ENCODE measurements at places on chromosomes 11 and 22.

GRCh38 chr11:45423475-45424120, 137.5 kb upstream of the SYT13 start:
- no peak for DNase-seq

DNA sequence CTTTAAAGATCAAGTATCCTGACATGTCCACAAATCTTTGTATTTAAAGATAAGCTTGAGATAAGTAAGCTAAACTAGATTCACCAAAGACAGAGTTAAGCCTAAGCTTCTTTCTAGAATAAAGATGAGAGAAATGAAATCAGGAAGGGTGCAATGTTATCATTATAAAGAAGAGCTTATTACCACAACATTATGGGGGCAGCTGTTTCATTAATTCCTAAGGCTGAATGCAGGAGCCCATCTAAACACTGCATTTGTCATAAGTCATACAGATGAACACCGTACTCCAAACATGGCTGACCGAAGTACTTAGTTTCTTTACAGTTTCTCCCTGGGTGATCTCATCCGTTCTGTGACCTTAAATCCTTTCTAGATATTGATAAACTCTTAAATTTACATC, 16.3 kb downstream of the FDX1 start:
- no peak for DNase-seq

GRCh38 chr22:49297286-49297870, 530.3 kb downstream of the BRD1 start:
- no peak for DNase-seq

GRCh38 chr22:31768422-31769059, 14.7 kb downstream of the DEPDC5 start:
- DNase-seq, result no peak

GRCh38 chr22:43526117-43526655, 114.4 kb downstream of the MPPED1 start:
- no peak for DNase-seq

GRCh38 chr11:72618803-72619202, 55.4 kb downstream of the PDE2A start:
- DNase-seq, result no peak

DNA sequence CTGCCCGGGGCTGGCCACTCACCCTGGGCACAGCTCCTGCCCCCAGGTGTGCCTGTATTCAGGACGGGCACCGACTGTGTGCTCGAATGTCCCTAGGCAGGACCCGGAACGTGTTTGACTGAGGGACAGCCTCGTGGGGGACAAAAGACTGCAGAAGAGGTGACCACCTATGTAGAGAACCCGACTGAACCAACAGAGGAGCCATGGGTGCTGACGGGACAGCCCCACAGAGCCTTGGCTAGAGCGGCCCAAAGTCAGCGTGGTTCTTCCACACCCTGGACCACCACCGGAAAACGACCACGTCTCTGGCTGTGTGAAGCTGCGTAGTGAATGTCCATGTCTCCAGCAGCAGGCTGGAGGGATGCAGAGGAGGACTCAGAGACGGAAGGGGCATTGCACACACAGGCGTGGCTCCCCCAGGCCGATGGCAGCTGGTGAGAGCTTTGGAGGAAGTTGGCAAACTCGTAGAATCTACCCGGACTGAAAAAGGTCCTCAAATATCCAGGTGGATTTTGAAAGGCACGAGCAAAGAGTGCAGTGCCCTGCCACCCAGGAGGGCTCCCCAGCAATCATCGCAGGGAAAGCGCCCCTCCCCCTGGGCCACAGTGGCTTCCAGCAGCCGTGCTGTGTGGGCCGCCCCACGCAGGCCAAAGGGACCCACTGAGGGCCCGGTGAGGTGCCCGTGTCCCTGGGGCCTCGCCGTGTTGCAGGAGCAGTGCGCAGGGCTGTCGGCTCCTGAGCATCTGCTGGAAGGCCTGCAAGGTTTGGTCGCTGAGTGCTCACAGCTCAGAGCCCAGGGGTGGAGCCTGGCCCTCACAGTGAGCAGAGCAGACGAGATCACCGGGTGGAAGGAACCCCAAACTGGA, 17.5 kb upstream of the MUC5B start:
- no peak for DNase-seq

DNA sequence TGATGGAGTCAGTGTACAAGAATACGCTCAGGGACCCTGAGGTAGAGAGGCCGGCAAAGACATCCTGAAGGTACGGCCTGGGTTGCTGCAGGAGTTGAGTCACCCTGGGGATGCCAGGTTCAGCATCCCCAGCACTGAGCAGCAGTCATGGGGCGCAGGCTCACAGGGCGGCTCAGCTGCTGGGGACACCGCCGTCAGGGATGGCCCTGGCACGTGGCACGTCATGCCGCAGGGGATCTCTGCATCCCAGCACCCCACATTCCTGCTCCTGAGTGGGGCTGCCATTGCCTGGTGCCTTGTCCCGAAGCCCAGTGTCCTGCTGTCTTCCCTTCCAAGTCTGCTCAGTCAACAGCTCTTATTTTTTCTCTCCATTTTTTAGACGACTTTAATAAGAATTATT, 168.7 kb upstream of the NTM start:
- no peak for DNase-seq

GRCh38 chr11:10891151-10891720, 33.4 kb upstream of the ZBED5 start:
- DNase-seq, result no peak

DNA sequence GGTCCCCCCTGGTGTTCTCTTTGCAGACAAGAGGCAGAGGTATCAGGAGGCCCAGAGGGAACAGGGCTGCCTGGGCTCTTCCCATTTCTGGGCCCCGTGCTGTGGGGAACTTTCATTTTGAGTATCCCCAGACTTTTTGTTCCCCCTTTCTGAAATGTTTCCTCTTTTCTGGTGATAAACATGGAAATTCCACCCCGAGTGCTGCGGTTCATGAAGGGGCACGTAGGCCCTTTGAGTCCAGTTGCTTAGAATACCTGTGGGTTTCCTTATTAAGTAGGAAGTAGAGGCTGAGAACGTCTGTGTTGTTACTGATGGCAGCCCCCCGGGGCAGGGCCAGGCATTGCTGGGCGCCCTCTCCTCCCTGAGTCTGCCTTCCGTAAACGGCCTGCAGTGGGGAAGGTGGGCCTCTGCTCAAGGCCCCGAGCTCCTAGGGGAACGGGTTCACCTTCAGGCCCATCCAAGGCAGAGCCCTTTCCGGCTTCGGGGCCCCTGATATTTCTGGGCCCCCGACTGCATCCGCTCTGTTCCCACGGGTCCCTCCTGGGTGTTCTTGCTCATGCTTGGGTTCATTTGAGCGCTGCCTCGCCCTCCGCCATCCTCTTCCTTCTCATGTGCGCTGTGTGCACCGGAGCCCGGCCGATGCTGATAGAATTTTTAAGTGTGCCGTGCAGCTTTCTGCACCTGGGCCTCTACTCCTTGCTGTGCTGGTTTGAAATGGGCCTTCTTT, 12.0 kb downstream of the TBC1D22A start:
- DNase-seq, result peak; percentile 46

DNA sequence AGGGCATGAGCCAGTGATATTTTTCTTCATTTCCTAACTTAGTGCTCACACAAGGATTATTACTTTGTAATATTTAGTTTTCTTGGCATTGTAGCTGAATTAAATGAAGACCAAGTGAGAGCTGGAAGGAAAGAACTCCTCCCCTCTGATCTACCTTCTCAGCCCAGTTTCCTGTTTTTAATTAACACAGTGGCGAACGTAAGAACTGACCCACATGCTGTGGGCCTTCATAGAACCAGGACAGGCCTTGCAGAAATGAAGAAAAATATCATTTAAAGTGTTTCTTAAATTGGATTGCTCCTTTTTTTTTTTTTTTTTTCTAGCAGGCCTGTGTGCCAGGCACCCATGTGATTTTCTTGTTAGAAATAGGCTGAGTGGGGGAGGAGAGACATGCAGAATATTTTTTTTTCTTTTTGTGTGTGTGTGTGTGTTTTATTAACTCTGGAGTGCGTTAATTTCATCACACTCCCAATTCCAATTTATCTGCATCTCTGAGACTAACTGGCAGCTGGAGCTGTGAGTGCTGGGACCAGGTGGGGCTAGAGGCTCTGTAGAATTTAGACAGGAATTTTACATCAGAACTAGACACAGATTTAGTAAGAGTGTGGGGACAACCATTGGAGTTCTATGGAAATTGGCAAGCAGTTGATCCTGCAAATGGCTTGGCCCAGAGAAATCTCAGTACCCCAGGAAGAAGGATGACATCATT, 320.5 kb downstream of the DDX10 start:
- no peak for DNase-seq

DNA sequence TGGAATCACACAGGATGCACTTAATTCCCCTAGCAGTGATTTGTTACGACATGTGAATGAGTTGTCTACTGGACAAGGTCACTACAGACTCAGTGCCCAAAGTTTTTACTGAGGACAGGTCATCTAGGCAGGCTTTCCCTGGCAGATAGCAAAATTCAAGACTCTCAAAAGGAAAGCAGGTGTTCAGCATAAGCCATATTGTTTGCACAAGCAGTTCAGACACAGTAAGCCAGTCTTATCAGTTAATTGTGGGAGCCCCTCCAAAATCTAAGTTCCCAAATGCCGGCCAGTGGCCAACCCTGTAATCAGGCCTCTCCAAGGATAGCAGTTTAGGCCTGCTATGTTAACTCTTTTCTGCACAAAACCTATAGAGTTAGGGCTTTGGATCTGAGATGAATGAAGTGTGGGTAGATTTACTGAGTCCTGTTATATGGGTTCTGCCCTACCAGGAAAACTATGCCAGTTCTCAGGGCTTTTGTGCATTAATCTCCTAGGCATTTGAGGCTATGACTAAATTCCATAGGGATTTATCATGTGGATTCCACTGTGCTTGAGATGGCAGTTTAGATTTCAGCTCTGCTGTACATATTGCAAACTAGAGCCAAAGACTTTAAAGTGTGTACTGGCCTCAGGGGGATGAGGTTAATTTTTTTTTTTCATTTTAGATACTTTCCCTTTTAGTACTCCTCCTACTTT, 4.8 kb upstream of the ARHGEF12 start:
- DNase-seq, result no peak

- no peak for DNase-seq
Measured at GRCh38 chr11:125157953-125158680, 6.4 kb upstream of the PKNOX2 start.

GRCh38 chr11:37171451-37171850, 573.4 kb upstream of the RAG2 start:
- no peak for DNase-seq

GRCh38 chr11:28284196-28284595, 176.0 kb downstream of the METTL15 start:
- DNase-seq, result no peak

DNA sequence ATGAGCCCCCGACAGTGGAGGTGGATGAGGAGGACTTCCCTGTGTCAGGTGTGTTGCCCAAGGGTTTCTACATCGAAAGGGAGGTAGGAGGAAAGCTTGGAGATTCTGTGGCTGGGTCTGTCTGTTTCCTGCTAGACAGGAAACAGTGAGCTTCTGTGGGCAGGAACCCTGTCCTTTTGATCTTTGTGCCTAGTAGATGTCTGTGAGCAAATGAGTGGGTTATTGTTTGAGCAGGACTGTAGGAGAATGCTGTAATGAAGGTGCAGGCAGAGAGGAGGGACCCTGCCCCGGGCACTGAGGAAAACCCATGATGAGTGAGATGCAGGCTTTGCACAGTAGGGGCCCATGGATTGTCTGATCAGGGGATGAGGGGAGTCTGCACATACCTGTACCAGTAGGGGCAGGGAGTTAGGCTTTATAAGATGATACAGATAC, 14.0 kb downstream of the USP35 start:
- DNase-seq, result no peak

DNA sequence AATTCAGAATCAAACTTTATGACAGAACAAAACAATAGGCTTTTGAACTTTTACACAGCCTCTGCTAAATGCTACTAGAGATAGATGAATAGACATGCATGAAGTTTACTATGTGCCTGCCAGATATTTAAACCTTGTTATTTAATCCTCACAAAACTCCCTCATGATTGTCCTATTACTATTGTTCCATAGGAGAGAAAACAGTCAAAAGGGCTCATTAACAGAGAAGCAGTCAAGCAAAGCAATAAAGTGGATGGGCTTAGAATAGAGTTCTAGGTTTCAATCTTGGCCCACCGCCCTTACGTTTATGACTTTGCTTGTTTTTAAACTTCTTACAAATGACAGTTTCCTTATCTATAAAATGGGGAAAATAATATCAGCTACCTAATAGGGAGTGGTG, 12.9 kb downstream of the CWC15 start:
- DNase-seq, result no peak

DNA sequence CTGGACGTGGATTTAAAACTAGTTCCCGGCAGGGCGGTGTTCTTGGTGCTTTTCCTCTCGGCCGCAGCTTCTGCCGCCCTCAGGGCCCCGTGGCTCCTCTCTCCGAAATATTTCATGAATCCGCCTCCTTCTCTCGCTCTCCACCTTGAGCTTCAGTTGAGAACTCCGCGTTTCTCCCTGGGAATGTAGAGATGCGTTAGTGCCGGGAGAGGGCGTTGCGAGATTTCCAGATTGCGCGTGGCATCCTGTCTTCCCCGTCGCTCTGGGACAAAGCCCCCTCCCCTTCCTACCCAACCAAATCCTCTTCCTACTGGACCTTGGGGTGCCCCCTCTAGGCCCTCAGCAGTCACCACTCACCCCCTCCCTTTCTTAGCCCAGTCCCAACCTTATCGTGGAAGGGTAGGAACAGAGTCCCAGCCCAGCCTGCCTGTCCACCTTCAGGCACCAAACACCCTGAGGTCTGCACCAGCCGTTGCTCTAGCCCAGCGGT, 15.5 kb upstream of the RAC2 start:
- no peak for DNase-seq

GRCh38 chr11:34825670-34826383, 90.4 kb downstream of the APIP start:
- no peak for DNase-seq

DNA sequence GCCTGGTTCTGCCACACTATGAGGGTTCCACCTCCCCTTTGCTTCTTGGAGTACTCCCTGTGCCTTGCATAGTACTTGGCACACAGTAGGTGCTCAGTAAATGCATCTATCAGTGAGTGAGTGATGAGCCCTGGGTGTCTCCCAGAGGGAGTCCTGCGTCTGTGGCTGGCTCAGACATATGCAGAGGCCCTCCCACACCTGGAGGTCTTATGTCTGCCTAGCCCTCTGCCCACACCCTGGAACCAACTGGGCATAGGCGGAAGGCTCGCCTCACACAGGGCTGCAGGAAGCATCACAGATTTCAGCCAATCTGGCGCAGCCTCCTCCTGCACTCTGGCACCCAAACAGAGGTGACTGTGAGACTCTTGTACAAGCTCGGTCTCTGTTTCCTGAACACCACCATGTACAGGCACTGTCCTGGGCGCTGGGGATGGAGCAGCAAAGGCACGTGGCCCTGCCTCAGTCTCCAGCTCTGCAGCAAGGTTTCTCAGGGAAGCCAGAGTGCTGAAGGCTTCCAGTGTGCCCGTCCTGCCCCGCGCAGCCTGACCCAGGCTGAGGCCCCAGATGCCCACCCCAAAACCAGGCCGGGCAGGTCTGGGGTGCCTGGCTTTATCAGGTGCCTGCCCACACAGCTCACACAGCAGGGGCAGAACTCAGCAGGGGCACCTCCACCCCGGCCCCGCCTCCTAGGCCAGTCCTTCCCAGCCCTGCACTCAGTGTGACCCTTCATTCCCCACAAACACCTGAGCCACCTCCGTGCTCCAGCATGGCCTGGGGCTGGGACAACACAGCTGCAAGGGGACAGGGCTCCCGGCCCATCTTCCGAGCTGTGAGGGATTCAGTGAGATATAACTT, 26.7 kb downstream of the FLRT1 start:
- no peak for DNase-seq
